ENCODE measurements at places on chromosomes 2 and 18.

DNA sequence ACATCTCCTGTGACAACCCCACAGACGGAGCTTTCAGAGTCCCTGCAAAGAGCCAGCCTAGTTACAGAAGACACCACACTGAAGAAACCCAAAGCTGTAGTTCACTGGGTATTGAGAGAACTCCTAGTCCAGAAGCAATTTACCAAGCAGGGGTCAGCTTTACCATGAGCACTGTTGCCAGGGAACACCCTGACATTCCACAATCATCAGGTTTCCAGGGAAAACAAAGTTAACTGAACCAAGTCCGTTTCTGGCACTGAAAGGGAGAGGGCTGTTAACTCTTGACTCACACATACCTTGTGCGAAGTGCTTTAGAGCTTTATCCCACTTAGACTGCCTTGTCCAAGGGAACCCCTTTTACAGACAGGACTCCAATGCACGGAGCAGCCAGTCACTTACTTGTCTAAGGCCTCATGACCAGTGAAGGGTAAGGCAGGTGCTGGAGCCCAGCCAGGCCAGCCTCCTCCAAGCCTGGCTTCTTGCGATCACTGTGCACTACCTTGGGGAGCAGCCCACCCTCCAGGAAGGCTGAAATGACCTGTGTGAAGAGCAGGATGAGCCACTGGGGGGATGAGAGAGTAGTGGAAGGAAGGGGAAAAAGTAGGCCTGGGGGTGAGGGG is 53.9 kb downstream of the REEP1 start:
- DNase-seq: no peak

DNA sequence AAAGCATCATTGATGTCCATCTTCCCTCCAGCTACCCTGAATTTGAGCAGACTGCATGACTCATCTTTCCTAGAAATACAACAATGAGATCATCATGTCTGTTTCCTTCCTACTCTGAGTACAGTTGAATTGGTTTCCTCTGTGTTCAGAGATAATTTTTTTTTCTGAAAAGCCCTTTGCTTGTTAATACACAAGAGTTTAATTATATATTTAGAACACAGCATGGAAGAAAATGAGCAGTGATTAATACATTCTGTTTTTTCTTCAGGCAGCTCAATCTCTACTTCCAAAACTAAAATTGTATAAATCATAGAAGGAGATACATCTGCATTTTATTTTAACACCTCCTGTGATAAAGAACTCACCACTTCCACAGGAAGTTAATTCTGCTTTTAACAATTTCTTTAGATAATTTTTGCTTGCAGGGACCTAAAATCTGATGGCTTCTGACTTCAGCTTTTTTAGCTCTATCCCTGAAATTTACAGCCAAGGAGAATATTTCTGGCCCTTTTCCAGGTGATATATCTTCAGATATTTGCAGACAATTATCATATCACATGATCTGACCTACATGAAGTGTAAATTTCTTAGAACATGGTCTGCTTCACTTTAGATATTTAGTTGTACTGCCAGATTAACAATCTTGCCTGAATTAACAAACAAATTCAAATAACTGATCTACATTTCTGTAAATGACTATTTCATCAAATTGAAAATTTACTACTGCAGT is 249.0 kb downstream of the TRIB2 start:
- no peak for DNase-seq

- DNase-seq: no peak
Observed at GRCh38 chr2:181320638-181321037, 136.5 kb upstream of the ITGA4 start.

DNA sequence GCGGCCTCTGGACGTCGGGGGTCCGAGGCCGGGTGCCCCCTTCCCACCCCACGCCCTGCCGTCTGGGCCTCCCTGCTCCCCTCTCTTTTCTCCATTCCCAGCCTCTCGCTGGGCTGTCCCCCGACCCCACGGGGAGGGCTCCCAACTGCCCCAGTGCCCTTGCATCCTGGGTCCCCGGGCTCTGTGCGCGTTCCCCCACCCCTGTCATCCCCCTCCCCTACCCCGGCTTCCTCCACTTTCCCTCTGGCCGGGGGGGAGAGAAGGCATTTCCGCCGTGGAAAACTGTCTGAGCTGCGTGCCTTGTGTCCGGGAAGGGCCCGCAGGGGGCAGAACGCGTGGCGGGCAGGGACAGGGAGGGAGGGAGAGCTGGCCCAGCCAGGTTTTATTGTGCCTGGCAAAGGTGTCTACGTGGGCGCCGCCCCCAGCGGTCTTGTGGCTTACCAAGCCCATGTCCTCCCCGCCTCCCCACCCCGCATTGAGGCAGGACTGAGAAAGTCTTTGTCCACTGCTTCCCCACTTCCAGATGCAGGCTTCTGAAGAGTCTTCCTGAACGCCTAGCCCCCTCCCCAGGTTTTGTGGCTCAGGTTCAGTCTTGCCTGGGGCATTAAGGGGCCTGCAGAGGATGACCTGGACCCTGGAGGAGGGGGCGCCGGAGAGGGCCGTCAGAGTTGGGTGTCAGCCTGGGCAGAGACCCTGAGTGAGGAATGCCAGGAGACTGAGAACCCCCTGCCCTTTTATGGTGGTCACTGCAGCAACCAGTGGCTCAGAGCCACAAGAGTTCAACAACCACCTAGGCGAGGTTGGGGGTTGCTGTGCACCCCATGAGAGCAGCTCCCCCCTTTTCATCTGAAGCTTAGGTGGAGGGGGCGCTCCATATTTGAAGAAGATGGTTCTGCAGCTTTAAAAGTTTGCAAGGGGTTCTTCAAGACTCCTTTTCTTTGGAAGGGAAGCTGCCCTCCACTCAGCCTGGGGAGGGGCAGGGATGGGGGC is 1.3 kb downstream of the ITM2C start:
- DNase-seq: no peak

DNA sequence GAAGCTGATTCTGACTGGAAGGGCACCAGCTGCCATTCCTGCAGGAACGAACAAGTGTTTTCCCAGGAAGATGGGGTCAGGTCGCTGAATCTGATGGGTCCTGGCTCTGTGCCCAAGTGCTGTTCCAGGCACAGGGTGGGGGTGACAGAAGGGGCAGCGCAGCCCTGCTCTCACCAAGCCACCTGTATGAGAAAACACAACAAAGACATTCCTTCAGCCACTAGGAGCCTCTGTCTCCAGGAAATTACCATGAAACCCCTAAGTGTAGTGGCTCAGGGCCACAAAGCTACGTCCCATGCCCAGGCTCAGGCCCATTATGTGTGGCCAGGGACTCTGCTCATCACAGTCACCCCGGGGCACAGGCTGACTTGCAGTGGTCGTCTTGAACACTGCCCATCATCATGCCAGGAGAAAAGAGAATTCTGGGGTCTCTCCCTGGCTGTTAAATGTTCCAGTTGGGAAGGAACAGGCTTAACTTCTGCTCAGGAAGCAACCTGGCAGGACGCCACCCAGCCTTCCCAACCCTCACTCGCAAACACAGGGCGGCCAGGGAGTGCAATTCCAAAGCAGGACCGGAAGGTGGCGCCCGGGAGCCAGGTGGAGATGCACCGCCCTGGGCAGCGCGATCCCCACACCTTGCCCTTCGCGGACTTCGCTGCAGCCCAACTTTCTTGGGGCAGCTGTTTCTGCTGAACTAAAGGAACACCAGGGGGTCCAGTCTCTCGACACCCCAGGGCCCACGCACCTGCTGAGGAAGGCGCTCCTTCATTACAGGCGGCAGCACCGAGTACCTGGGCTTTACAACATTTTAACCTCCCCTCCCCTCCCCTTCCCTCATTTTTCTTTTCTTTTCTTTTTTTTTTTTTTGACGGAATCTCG is 11.0 kb upstream of the SFTPB start:
- DNase-seq: peak; percentile 87

GRCh38 chr2:96493072-96493471 is 12.1 kb downstream of the NEURL3 start:
- DNase-seq: no peak

- peak; percentile 57 for DNase-seq
Observed at GRCh38 chr18:79682894-79683625, 3.5 kb downstream of the CTDP1 start.

DNA sequence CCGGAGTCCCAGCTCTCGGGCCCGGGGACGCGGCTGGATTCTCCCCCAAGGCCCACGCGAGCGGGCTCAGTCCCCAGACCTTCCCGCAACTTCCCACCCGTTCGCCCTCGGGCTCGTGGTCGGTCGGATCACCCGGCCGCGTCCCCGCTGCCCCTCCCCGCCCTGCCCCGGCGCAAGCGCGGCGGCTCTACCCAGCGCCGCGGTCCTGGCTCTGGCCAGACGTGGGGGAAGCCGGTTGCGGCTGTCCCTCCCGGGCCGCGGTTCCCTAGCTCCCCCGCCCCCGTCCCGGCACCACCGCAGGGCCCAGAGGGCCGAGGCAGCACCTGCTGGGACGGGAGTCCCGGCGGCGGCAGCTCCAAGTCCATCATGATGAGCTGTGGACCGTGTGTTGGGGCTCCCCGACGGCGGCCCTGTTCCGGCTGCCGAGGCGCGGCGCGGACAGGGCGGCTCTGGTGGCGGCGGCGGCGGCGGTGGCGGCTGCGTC is 276 bp downstream of the NFE2L2 start:
- DNase-seq: no peak

GRCh38 chr2:95314964-95315611 is 17.9 kb downstream of the KCNIP3 start:
- peak; percentile 21 for DNase-seq

- no peak for DNase-seq
Observed at GRCh38 chr2:136399667-136400289, 281.8 kb upstream of the CXCR4 start.

GRCh38 chr2:241936457-241937133 is 67.1 kb downstream of the RTP5 start:
- no peak for DNase-seq

DNA sequence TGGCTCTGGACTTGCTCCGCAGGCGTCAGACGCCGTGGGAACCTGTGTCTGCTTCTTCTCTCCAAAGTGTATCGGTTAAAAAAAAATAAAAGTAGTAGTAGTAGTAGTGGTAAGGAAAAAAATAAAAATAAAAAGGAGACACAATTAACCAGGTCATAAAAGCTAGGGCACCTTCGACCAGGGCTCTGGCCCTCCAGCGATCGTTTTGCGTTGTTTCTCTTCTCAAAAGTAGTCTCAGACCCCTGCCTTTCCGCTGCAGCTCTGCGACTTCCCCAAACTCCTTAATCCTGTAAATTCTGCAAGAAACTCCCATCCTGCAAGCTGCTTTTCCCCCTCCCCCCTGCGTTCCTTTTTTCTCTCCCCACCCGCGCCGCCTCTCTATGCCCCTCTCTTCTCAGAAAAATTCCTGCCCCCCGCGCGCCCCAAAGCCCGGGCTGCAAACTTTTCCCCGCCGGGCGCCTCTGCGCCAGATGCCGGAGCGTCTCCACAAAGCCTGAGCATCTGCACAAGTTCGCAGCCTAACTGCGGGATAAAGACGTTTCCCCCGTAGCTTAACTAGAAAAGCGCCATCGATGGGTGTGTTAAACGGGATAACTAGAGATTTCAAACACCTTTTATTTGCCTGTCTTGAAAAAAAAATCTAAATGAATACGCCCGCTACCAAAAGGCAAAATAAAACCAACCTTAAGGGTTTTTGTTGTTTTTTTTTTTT is 1.8 kb upstream of the SALL3 start:
- peak; percentile 20 for DNase-seq

DNA sequence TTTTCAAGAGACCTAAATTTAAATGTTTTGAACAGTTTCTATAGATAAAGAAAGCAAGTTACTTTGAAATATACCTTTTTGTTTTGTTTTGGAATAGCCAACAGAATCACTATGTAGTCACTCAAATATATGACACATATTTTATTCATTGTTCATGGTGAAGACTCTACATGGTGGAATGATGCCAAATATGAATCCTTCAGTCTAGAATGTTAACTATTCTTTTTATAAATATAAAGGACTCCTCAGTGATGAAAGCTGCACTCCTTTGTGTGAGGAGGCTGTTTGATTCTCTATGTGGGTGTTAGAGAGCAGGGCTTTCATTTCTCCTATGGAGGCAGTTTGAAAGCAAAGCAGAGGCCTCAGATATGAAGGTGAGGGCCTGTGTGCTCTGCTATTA is 396.4 kb upstream of the LRRTM1 start:
- no peak for DNase-seq
